ENCODE measurements at places on chromosomes 6 and 20.

GRCh38 chr6:136014454-136015437 lies 163.2 kb downstream of the PDE7B start:
- DNase-seq = no peak

DNA sequence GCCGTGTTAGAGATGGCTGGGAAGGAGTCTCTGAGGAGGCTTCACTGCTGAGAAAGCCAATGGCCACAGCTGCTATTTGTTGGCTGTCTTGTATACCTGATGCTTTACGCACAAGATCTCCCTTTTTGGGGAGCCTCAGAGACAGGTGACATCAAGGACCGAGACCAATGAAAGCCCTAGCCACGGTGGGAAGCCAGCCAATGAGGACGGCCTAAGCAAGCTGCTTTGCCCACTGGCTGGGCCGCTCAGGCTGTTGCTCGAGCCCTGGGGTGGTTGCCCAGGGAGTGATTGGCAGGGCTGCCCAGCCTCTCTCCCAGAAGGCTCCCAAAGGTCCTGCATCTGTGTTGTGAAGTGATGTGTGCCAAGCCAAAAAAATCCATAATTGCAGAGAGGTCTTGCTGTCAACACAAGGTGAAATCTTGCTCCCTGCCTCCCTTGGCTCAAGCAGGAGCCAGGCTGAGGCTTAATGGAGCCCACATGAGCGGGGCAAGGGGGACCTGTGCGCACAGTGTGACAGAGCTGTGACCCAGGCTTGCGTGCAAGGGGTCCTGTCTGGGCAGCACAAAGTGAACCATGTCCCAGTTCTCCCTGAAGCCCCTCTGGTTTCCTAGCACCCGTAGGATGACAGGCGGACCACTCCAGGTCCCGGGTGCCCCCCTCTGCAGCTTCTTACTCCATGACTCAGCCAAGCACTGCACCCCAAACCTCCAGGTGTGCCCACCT lies 4.3 kb downstream of the MMP24OS start:
- no peak for DNase-seq

DNA sequence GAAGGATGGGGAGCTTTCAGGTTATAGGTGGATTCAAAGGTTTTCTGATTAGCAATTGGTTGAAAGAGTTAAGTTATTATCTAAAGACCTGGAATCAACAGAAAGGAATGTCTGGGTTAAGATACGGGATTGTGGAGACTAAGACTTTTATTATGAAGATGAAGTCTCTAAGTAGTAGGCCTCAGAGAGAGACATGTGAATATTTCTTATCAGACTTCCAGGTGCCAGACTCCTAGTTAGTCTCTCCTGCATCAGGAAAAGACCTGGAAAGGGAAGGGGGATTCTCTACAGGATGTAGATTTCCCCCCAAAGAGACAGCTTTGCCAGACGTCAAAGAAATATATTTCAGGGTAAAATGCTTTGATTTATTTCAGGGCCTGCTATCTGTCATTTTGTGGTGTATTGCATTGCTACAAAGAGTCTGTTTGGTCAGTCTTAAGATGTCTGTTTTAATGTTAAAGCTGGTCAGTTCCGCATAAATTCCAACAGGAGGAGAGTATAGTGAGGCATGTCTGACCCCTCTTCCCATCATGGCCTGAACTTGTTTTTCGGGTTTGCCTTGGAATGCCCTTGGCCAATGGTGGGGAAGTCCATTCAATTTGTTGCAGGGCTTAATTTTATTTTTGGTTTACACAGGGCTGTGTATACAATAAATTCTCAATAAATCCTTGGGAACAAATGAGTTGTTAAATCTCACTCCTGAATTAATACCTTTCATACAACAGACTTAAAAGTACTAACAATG lies 103.4 kb upstream of the RALGAPA2 start:
- DNase-seq = no peak

- DNase-seq = no peak
These were observed 161.8 kb upstream of the SCGN start for GRCh38 chr6:25490018-25490801.

DNA sequence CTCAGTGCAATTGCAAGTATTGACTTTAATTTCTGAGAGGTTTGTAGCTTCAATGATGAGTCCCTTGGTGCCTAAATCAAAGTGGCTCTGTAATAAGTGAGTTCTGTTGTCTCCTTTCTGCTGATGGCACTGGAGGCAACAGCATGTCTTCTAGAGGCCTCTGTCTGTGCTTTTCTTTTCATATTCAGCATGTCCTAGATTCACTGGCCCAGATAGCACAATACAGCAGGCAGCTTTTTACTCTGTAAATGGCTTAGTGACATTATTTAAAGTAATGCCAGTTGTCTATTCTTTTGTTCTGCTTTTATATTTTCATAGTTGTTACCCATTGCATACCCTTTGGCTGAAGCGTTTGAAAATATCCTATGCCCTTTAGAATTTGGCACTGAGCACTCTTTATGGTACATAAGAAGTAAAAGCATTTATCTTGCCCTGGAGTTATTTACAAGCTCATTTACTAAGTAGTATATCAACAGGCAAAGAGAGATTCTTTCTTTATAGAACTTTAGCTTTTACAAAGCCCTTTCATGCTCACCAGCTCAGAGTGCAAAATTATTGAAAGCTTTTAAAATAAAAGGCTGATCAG lies 271.5 kb upstream of the KCNQ5 start:
- DNase-seq = no peak

- DNase-seq = no peak
These were observed 28.7 kb upstream of the IRF4 start for GRCh38 chr6:362924-363249.

DNA sequence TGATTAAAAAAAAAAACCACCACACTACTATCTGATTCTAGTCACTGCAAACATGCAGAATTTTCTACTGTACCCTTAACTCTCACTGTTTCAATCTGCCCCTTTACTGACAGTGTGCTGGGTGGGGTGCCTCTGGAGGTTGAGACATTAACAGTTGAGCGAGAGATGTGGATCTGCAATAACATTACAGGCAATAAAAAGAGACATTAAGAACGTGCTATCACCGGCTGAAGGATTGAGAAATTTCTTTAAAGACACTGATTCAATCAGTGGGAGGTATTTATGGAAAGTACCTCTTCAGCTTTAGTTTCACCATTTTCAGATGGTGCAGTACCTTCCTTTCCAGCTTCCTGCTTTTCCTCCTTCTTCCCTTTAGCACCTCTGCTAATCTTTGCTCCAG lies 32.5 kb downstream of the HMGN3 start:
- DNase-seq = no peak

DNA sequence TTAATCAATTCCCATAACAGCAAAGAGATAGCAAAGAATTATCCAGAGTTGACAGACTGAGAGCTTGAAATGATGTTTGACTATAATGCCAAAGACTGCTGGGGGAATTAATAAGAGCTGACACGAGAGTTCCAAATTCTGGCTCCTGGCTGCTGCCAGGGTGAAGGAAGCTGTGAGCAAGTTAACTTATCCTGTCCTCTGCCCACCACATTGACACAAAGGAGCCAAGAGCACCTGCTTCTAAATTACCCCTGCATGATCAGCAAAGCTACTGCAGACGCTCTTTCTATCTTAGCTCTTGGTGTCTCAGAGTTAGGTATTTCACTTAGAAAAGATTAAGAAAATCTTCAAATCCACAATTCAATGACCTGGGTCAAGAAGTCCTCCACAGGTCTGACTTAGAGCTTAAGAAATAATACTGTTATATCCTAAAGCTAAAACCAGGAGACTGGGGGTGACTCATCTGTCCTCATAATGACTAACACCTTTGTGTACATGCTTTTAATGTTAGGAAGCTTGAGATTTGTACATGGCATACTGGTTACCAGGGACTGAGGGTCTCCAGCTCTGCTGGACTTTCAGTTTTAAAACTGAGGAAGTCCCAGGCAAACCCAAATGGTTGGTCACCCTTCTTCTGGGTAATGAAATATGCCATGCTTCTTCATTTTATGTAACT lies 13.2 kb upstream of the FRK start:
- DNase-seq = no peak

DNA sequence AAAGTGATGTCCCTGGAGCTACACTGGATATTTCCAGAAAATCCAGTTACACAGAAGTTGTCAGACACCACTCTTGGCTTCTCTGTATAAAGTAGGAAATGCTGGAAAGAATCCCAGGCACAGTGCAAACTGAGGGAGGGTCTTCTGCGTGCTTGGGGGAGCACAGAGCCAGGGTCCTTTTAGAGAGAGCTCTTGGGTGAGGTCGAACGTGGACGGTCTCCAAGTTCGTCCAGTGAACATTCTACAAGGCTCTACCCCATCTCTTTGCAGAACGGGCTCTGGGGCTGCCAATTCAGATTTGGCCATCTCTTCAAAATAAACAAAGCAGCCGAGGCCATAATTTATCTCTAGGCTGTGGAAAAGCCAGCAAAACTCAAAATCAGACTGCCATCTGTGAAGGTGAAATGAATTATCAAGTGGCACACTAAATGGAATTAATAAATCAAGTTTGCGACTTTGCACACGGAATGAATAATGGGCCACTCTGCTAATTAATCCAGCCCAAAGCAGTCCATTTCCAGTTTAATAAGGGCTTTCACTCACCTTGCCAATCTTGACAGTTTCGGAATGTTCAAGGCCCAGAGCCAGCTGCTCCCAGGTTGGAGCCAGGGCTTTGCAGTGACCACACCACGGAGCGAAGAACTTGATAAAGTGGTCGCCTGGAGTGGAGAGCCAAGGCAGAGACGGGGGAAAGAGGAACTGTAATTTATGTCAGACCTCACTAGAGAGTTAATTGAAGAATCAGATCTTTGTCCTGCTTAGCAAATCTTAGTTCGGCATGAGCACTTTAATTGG lies 19.3 kb downstream of the TXNDC5 start:
- DNase-seq = no peak

GRCh38 chr6:24426729-24427446 lies 24.2 kb downstream of the MRS2 start:
- DNase-seq = no peak

GRCh38 chr20:21698494-21699215 lies 6.8 kb upstream of the PAX1 start:
- DNase-seq = no peak

GRCh38 chr6:23927935-23928334 lies 198.1 kb upstream of the NRSN1 start:
- no peak for DNase-seq

DNA sequence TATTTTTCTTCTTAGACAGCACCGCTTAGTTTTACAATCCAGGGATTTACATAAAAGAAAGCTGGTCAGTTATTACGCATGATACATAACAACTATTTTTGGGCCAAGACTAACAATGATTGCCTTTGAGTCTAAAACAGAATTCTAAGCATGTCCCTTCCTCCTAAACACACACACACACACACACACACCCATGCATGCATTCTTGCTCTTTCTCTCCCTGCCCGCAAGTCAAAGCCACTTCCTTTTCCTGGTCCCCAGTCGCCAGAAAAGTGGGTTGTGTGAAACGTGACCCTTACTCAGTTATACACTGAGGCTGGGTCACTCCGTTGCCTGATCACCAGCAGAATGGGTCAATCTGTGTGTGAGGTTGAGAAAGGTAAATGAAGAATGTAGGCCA lies 31.4 kb downstream of the FYN start:
- no peak for DNase-seq

DNA sequence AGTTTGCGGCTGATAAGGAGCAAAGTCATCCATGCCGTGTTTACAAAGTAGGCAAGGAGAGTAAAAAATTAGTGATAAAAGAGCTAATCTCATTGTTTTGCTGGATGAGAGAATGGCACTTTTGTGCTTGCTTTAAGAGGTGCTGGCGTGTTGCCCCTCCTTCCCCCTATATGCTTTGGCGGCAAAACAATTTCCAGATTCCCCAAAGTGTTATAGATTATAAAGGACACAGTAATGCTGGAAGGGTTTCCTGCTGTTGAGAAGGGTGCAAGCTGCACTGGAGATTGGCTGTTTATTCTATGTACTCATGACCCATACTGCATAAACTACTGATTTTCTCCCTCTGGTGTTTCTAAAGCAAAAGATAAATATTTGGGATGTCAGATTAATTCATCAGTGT lies 338.9 kb upstream of the MAP3K7 start:
- no peak for DNase-seq

DNA sequence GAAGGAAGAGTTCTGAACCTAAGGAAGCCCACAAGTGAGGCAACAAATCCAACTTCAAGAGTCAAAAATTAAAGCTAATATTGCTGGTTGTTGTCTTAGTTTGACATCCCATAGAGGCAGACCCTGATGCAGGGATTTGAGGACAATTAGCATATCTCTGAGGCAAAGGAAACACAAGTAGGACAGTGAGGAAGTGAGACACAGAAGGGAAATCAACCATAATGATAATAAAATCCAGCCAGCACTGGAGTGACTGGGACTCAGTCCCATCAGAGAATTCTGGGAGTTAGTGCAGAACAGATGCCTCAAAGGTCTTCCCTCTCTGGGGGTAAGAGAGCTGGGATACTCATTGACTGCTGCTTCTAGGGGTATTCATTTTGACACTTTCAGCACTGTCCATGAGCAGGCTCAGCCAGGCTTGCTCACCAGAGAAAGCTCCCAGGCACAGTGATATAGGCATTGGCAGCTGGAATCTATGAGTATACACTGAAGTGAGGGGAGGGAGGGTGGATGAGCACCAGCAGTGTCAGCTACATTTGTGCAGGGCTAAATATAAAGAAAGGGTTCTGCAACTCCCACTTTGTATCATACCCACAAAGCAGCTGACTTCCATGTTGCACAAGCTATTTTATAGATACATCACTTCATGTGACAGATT lies 43.4 kb upstream of the SPTLC3 start:
- no peak for DNase-seq

DNA sequence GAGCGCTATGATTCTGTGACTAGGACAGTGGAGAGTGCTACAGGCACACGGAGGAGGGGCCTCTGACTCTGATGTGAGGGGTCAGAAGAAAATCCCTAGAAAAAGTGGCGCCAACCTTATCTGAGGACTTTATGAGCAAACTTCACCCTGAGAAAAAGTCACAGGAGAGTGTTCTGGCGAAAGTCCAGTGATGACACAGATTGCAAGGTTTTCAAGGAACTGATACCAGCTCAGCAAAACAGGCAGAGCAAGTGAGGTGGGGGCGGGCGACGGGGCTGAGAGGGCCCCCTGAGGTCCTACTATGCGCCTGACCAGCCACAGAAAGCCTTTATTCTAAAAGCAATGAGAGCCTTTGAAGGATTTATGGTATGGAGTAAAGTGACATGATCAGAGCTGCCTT lies 73.3 kb downstream of the SLC22A23 start:
- no peak for DNase-seq

- DNase-seq = no peak
These were observed 275.0 kb downstream of the KHDC1L start for GRCh38 chr6:72950114-72950860.

- no peak for DNase-seq
These were observed 350.9 kb upstream of the HSF2 start for GRCh38 chr6:122048570-122048969.

- DNase-seq = no peak
These were observed 119.0 kb downstream of the AGPAT4 start for GRCh38 chr6:161154796-161155335.

GRCh38 chr6:168541307-168541706 lies 100.3 kb downstream of the SMOC2 start:
- DNase-seq = no peak

DNA sequence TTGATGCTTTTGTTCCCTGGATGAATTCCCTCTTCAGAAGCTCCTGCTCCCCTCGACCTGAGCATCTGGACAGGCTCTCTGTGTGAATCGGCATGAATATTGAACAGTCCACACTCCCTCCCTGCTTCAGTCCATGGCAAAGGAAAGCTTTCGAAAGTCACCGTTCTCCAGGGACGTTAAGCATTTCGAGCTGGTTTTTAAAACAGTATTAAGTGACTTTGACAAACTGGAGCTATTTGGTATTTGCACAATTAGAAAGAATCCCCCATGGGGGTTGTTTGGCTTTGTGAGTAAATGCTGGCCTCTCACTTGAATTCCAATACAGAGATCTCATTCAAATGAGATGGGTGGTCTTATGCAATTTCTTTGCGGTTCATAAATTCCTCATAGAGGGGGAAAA lies 85.3 kb upstream of the TIAM2 start:
- no peak for DNase-seq

GRCh38 chr6:144216668-144217218 lies 66.4 kb downstream of the STX11 start:
- DNase-seq = peak; percentile 33

All from esophagus squamous epithelium (tissue), 5 donors.